MV-4-11 (cell line): ENCODE measurements at places on chromosomes 3 and 15.

GRCh38 chr15:93929375-93930094 lies 301.8 kb upstream of the MCTP2 start:
- no peak for DNase-seq

- DNase-seq = no peak
These were observed 135.4 kb downstream of the SYNPR start for GRCh38 chr3:63413523-63413922.

DNA sequence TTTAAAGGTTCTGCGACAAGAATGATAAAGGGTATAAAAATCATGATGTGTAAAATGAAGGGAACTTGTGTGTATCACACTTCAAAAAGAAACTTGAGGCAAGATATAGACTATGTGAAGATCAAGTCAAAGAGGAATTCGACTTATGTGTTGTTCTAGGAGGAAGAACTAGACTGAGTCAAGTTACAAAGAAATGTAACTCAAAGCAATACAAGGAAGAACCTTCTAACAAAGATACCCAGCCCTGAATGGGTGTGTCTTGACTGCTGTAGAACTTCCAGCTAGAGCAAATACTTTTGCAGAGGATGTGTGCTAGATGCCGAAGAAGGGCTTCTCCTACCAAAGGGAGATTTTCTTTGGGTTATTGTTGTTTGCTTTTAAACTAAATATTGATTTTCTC lies 2.4 kb downstream of the SLC49A4 start:
- DNase-seq = no peak

DNA sequence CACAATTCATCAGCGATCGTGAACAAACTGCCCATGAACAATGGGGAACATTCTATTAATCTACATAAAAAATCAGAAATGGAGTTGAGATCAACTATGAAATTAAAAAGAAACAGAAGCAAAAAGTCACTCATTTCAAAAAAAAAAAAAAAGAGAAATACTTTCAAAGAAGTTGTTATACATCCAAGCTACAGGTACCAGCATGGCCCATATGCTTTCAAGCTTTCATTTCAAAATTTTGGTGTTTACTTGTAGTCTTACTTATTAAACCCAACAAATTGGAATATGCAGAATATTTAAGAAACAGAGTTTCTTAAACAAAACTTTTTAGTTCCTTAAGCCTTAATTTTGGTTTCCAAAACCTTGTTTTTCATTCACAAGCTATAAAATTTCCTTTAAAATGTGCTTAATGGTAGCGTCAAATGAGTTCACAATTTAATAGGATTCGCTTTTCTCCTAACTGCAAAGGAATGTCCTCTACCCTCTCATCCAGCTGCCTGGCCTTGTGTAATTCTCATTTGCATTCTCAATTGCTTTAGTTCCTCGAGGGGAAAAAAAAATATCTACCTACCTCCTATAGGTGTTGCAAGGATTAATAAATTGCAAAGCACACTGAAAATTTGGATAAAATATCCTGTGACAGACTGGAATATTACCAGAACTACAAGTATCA lies 565.2 kb downstream of the ROBO1 start:
- DNase-seq = no peak

GRCh38 chr3:129106320-129106719 lies 15.3 kb downstream of the RAB43 start:
- no peak for DNase-seq

- DNase-seq = no peak
These were observed 45.6 kb downstream of the NMD3 start for GRCh38 chr3:161266731-161267150.

GRCh38 chr3:141337523-141337854 lies 30.8 kb upstream of the ZBTB38 start:
- DNase-seq = no peak
